ENCODE measurements at places on chromosomes 5 and 9. TPM values are rescaled to one million over a fixed set of nuclear protein-coding genes. Genes with fewer than 3 reads are reported as not detected.

CDX1 gene
- total RNA-seq: not detected

DNA sequence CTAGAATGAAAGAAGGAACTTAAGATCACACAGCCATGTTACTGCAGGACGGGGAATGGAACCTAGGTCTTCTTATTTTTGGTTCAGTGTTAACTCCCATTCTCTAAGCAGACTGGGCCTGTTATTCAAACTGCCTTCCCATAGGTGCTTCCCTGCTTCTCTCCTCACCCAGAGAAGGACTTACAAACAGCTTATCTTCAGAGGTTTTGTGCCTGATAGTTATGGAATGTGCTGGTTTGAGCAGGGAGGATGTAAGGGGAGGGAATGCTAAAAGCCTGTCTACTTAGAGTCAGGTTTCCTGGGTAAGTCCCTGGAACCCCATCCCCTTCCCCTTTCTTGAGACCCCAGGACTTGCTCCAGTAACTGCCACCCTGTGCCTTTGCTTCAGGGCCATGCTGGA is 4.2 kb upstream of the PSMD5 start:
- no peak overlapping the region for H3K4me3 ChIP-seq
- no peak for DNase-seq
- no peaks in the 10 kb centered on the region for H3K27me3 ChIP-seq
- no peak overlapping the region for H3K27ac ChIP-seq
- H3K4me1 ChIP-seq: peaks cover 13% of the 10 kb centered on the region

DNA sequence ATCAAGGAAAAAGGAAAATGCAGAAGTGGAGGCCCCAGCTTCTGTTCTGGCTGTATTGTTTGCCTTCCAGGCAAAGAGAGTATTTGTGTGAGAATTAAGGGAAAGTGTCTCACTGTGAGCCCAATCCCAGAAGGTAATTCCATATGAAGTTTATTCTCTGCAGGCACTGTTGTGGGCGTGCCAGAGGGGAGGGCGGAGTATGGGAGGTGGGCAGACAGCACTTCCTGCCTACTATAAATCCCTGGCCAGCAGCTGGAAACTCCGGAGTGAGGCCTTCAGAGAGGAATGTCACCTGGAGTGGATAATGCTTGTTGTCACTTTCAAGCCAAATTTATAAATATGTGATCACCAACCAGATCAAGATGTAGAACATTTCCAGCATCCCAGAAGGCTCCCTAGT is 209.5 kb downstream of the ARHGAP26 start:
- no peak overlapping the region for H3K4me3 ChIP-seq
- H3K27ac ChIP-seq: no peak overlapping the region
- H3K4me1 ChIP-seq: peaks cover 34% of the 10 kb centered on the region

- no peaks in the 10 kb centered on the region for H3K27me3 ChIP-seq
- H3K4me3 ChIP-seq: no peak overlapping the region
- no peaks in the 10 kb centered on the region for H3K4me1 ChIP-seq
- peak; percentile 5 for DNase-seq
- no peak overlapping the region for H3K27ac ChIP-seq
These were observed 30.0 kb upstream of the STOM start for GRCh38 chr9:121399883-121400607.

- no peak for DNase-seq
- H3K4me1 ChIP-seq: no peaks in the 10 kb centered on the region
- no peaks in the 10 kb centered on the region for H3K27me3 ChIP-seq
- H3K36me3 ChIP-seq: no peaks in the 10 kb centered on the region
- no peak overlapping the region for H3K4me3 ChIP-seq
These were observed 525.8 kb downstream of the CTNND2 start for GRCh38 chr5:11378461-11378860.

- no peak overlapping the region for H3K27ac ChIP-seq
- H3K27me3 ChIP-seq: no peaks in the 10 kb centered on the region
- no peak for DNase-seq
- no peak overlapping the region for H3K4me3 ChIP-seq
- no peaks in the 10 kb centered on the region for H3K36me3 ChIP-seq
- H3K4me1 ChIP-seq: no peaks in the 10 kb centered on the region
These were observed 173.0 kb downstream of the OLFM1 start for GRCh38 chr9:135260221-135261180.

Measured in Calu3 (cell line).